ENCODE measurements at places on chromosomes 6 and 20. TPM values are rescaled to one million over a fixed set of nuclear protein-coding genes. Genes with fewer than 3 reads are reported as not detected.

The NUDT3 gene
- 35.3 TPM for total RNA-seq

The AKAP7 gene
- 3.0 TPM for total RNA-seq

The SLC32A1 gene
- not detected for total RNA-seq

The ZC3H12D gene
- not detected for total RNA-seq

The ALDH5A1 gene
- total RNA-seq, result 2.2 TPM

The MYL9 gene
- 0.34 TPM for total RNA-seq

The TPX2 gene
- total RNA-seq, result 6.3 TPM

The MEP1A gene
- not detected for total RNA-seq

The SLC16A10 gene
- 0.11 TPM for total RNA-seq

The ADGRB3 gene
- total RNA-seq, result not detected

The COL20A1 gene
- not detected for total RNA-seq

The GTSF1L gene
- total RNA-seq, result not detected

The HMGN3 gene
- total RNA-seq, result 62.1 TPM

The MEI4 gene
- not detected for total RNA-seq

The SPATA25 gene
- 1.1 TPM for total RNA-seq

The GABRR1 gene
- not detected for total RNA-seq

The MICB gene
- total RNA-seq, result 7.5 TPM

Data from dermis lymphatic vessel endothelial cell (primary cell).